ENCODE measurements at places on chromosomes 2 and 18.

DNA sequence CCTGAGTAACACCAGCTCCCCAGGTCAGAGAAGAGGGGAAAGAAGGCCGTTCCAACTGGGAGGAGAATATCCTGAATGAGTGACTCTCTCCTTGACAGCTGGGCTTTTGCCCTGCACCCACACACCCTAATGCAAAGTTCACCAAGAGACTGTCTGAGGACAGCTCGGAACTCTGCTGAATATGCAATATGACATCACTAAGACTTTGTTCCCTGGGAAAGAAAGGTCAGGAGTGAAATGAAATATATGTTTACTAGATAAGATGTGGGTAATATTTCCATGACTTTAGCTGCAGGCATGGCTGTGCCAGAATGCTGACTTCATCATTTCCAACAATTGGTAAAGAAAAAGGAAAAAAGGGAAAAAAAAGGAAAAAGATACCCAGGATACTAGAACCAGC is 488.2 kb upstream of the RAB6C start:
- no peak for DNase-seq

DNA sequence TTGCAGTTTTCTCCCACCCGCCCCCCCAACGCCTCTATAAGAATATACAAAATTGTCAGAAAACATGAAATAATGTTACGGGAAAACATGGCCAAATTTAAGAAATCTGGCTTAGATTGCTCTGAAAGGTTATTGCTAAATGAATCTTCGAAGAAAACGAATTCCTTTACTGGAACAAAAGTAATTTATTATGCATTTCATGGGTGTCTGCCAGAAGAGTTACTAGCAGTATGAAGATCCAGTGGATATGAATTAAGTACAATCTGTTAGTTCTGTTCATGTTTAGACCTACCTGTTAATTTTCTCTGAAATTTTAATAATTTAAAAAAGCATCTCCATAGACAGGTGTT is 21.9 kb downstream of the GATA6 start:
- no peak for DNase-seq

GRCh38 chr2:62313449-62314227 is 117.7 kb downstream of the B3GNT2 start:
- no peak for DNase-seq

GRCh38 chr18:11119959-11120587 is 29.3 kb downstream of the PIEZO2 start:
- no peak for DNase-seq

DNA sequence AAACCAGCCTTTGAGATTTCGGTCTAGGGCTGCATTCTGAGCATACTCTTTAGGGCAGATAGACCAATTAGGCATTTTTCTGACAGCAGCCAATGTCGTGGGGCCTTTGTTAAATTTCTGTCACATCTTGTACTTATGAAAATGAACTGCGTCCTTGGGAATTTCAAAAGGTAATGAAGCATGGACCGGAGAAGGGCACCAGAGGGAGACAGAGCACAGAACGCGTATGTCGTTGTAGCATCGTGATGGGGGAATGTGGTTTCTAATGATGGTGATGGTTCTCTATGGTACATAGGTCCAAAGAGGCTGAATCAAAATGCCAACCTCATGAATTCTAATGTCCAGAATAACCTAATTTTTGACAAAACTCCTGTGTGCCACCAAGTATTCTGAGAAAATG is 483.9 kb upstream of the CRIM1 start:
- DNase-seq = no peak

All from activated CD4-positive, alpha-beta T cell treated with anti-CD3 and anti-CD28 coated beads, Interleukin-2, Interleukin-4, amounts not matched to agents 100 ng/mL and 50 ng/mL, durations not matched to agents 16 hours and 8 hours (primary cell).